ENCODE measurements at places on chromosomes 6 and 20. TPM values are rescaled to one million over a fixed set of nuclear protein-coding genes. Genes with fewer than 3 reads are reported as not detected.
A peak's percentile ranks its signal among the peaks of the same experiment; 100 is the strongest.

Gene AK9
- 12.3 TPM for polyA plus RNA-seq

DNA sequence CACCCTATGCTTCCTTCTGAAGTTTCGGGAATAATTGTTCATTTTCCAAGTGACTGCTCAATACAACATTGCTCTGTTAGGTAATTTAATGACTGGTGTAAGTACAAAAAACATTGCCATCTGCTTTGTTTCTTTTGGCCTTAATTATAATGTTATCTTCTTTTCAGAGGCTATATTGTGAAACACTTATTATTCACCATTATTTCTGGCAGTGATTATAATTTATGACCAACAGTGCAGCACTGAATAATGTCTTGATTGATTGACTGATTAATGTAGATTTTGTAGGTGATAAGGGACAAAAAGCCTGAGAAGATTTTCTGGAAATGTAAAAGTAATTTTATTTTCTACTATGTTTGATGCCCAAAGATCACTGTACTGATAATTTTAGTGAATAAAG, 377.7 kb downstream of the PLCB1 start:
- DNase-seq: no peak

DNA sequence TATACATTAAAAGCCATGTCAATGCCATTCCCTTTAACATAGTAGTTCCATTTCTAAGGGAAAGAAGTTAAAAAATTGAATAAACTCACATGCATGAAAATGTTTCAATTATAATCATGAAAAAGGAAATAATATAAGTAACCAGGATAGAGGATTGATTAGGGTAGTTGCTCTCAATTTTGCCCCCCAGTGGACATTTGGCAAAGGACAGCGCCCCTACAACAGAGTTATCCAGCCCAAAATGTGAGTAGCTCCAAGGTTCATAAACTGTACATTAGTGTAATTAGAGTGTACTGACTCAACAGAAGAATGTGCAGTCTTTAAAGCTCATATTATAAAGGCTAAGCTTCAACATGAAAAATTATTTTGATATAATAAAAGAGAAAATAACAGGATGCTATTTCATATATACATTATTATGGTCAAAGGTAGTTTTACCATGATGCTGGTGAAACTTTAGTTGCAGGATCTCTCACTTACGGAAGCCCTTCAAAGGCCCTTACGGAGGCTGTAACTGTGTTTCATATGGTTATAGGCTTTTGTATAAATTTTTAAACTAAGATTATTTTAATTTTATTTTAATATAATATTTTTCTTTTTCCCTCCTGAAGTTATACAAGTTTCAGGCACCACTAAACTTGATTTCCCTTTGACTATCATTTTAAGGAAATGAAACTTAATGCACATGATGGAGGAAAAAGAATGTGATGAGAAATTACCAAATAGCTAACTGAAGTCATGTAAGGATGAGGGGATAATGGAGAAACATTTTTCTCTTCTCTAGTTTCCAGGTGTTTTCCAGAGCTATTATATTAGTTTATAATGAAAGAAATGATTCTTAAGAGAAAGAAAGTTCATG, 403.6 kb downstream of the PLCB1 start:
- no peak for DNase-seq

DNA sequence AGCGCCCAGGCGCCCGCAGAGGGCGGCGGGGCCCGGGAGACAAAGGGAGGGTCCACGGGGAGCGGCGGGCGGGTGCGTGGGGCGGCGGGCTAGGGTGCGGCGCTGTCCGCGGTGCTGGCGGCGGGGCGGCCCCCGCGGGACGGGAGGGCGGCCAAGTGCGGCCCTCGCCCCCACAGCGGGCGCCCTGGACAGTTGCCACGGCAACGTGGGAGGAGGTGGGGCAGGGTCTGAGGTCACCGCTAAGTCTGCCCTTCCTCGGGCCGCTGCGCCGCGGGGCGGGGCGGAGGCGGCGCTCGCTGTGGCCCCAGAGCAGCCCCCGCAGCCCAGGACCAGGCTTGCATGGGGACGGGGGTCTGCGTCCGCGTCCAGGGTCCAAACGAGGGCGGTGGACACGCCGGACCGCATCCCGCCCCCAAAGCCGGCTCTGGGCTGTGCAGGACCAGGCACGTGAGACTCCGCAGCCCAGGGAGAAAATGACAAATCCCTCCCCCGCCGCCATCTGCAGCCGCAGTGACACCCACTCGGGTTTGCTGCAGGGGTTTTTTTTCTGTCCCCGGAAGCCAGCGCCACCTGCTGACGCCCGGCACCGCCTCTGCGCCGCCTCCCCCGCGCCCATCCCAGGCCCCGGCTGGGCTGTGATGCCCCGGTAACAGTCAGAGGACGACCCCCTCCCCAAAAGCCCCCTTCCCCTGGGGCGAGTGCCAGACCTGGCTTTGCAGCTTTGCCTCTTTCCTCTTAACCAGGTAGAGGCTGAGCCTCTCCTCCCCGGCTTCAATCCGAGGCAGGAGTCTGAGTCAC, 36.8 kb downstream of the YTHDF1 start:
- peak; percentile 28 for DNase-seq

DNA sequence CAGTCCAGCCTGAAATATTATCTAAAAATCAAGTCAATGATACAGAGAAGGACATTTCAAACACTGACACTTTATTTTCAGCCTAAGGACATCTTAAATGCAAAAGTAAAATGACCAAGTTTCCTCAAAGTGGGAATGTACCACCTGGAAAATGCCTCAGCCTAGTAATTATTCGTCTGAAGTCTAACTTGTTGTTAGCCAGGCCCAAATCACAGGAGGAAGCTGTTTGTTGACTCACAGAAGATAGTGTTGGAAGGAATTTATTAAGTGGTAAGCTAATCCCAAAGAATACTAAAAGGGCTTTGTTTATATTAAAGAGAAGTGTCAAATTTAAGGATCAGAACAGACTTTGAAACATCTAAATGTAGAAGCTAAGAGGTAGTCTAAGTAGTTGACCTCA, 2.5 kb downstream of the PDE7B start:
- DNase-seq: no peak

- DNase-seq: no peak
Observed at GRCh38 chr6:41559655-41560427, 13.7 kb downstream of the FOXP4 start.

- no peak for DNase-seq
Observed at GRCh38 chr6:127341471-127342202, 1.8 kb downstream of the ECHDC1 start.

DNA sequence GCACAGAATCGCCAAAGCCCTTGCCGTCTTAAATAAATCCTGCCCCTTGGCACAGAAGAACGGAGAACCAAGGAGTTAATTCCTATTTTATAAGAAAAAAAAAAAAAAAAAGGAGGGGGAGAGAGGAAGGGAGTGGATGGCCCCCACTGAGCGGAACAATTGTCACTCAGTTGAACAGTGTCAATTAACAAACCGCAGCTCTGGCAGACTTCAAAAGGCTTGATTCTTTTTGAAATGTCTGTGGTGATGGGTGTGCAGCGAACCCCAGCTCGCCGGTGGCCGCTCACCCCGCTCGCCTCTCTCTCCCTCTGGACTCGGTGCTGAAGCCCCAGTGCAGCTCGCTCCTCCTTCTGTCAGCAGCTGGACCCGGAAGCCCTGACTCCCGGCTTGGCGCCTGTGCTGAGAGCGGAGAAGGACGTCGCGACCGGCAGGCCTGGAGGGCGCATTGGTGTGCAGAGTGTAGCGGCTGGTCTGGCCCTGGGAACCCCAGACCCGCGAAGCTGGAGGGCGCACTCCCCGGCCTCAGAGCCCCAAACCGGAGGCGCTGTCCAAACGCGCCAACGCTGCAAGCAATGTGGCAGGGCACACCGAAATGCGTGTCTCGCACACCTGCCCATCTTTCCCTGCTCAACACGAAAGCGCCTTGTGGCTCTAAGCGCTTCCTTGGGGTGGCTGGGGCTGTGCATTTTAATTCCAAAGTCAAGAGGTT, 3.4 kb downstream of the LINC00237 start:
- DNase-seq: no peak

Gene BPIFA1
- not detected for polyA plus RNA-seq

Gene VSX1
- polyA plus RNA-seq: 0.04 TPM

- no peak for DNase-seq
Observed at GRCh38 chr20:50895111-50895830, 36.0 kb downstream of the ADNP start.

Gene PROKR2
- polyA plus RNA-seq: not detected

Gene EMILIN3
- 9.6 TPM for polyA plus RNA-seq

GRCh38 chr20:47547034-47547387, 45.3 kb downstream of the NCOA3 start:
- DNase-seq: no peak

DNA sequence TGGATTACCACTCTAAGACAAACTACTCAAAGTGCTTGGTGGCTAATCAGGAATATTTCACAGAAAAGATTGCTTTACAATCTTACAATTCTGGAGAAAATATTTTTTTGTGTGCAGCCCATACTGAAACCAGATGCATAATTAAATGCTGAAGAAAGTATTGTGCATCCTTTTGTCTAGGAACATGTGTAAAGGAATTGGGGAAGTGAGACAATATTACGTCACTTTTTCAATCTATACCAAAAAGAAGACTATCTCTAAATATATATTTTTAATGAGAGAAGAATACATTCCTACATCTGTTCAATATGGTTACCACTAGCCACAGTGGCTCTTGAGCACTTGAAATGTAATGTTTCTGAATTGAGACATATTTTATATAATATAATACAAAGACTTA, 992.5 kb upstream of the ADGRB3 start:
- no peak for DNase-seq

GRCh38 chr6:170106906-170107525, 183.9 kb downstream of the DLL1 start:
- DNase-seq: no peak

GRCh38 chr6:147660334-147661311, 152.1 kb downstream of the SAMD5 start:
- no peak for DNase-seq

Gene COL11A2
- 5.8 TPM for polyA plus RNA-seq

DNA sequence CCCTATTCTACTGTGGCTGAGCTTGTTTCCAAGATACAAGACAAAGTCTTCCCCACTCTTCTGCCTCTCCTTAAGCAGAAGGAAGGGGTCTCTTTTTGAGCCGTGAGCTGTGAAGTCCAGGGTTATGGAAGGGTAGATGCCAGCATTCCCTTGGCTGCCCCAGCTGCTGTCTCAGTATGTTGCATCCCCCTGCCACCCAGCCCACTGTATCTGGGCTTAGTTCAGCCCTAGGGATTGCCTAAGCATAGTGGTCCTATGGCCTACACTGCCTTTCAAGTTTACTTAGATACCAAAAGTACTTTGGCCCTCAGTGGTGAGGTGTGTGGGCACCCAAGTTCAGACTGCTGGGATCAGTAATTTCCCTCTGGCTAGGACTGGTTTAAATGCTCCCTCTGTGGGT, 421.9 kb upstream of the KHDRBS2 start:
- no peak for DNase-seq
